Peyer's patch (tissue), 4 donors: ENCODE measurements at places on chromosomes 12 and 14.

DNA sequence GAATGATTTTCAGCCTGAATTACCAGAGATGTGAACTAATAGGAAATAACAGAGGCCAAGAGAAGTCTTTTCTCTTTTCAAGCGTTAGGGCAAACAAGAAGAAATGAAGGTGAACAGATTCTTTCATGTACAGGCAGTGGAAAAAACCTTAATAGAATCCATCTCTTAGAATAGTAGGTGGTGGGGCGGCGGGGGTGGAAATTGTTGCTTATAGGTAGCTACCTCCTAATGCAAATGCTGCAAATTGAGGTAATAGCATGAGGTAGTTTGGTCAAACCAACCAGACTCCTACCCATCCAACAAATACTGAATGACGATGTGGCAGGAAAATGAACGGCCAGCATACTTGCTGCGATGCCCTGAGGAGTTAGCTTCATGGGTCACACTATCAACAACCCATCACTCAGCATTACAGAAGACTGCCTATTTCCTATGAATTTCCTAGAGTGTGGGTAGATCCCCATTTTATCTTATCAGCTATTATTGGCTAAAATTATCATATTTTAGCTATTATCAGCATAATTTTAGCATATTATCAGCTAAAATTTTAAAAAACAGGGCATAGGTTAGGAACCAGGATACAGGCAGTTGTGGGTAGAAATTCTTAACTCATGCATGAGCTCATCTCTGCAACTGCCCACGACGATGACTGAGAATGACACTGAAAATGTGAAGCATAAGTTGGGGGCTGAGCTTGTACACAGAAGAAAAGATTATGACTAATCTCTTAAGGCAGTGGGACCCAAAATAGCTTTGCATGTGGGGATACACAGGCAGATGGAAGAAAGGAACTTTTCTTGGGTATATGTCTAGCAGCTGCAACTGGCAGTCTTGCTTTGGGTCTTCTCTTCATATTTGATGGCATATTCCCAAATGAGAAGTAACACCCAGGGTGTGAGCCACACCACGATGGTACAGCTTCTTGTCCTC lies 68.7 kb downstream of the NIN start:
- DNase-seq = no peak
- peaks cover 62% of the 10 kb centered on the region for H3K36me3 ChIP-seq
- H3K4me1 ChIP-seq = no peaks in the 10 kb centered on the region
- H3K27ac ChIP-seq = no peak overlapping the region

DNA sequence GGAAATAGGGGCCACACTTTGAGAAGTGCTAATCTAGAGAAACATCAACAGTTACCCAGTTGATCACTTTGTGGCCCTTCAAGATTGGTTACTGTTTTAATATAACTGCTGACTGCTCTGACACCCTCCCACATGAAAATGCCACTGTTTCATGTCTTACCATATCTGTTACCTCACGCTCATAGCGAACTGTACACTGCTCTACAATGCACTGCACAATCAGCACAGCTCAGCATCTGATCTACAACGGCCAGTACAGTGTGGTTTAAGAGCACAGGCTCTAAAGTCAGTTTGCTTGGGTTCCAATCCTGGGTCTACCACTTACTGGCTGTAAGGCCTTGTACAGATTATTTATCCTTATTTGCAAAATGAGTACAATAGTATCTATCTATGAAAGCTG lies 39.1 kb downstream of the SPPL3 start:
- no peaks in the 10 kb centered on the region for H3K4me1 ChIP-seq
- H3K27me3 ChIP-seq = no peaks in the 10 kb centered on the region
- H3K36me3 ChIP-seq = no peaks in the 10 kb centered on the region
- no peak overlapping the region for H3K4me3 ChIP-seq
- no peak overlapping the region for H3K27ac ChIP-seq

- no peaks in the 10 kb centered on the region for H3K4me1 ChIP-seq
- H3K27me3 ChIP-seq = no peaks in the 10 kb centered on the region
- H3K36me3 ChIP-seq = no peaks in the 10 kb centered on the region
These were observed 413 bp downstream of the LRP6 start for GRCh38 chr12:12266389-12266872.

GRCh38 chr12:52416795-52417194 lies 10.7 kb upstream of the KRT82 start:
- no peaks in the 10 kb centered on the region for H3K4me1 ChIP-seq
- H3K4me3 ChIP-seq = no peak overlapping the region
- H3K27ac ChIP-seq = no peak overlapping the region
- no peaks in the 10 kb centered on the region for H3K27me3 ChIP-seq
- H3K36me3 ChIP-seq = no peaks in the 10 kb centered on the region
- DNase-seq = no peak

DNA sequence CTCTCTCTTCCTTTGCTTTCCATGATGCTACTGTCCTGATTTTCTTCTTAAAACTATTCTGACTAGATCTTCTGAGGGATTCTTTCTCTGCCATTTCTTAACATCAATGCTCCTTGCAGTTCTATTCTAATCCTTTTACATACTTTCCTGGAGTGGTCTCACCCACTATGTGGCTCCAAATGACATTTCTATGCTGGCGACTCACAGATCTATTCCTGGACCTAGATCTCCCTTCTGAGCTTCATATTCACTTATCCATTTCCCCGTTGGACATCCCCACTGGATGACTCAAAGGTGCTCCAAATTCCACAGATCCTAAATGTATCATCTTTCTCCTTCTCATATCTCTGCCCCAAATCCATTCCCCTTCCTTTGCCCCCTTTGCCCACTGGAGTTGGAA lies 4.1 kb downstream of the TEP1 start:
- no peaks in the 10 kb centered on the region for H3K27me3 ChIP-seq
- DNase-seq = no peak
- peaks cover 43% of the 10 kb centered on the region for H3K36me3 ChIP-seq
- H3K4me3 ChIP-seq = no peak overlapping the region
- H3K27ac ChIP-seq = no peak overlapping the region
- peaks cover 4% of the 10 kb centered on the region for H3K4me1 ChIP-seq

DNA sequence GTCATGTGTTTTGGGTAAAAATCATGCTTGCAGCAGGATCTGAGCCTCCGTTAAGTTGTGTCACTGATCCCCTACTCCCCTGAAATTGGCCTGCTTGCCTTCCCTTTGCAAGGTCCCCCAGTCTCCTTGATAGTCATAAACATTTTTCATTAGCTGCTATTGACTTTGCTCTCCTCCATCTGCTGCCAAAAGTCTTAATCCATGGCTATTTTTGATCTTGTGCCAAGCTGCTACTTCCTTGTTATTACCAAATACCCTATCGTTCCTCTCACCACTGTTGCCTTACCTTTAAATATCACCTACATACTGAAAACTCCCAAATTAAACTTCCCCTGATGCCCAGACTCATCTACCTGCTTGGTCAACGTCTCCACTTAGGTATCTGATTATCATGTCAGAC lies 148.3 kb downstream of the PHLDA1 start:
- no peaks in the 10 kb centered on the region for H3K4me1 ChIP-seq
- H3K27me3 ChIP-seq = no peaks in the 10 kb centered on the region
- no peaks in the 10 kb centered on the region for H3K36me3 ChIP-seq
- H3K27ac ChIP-seq = no peak overlapping the region
- no peak for DNase-seq

DNA sequence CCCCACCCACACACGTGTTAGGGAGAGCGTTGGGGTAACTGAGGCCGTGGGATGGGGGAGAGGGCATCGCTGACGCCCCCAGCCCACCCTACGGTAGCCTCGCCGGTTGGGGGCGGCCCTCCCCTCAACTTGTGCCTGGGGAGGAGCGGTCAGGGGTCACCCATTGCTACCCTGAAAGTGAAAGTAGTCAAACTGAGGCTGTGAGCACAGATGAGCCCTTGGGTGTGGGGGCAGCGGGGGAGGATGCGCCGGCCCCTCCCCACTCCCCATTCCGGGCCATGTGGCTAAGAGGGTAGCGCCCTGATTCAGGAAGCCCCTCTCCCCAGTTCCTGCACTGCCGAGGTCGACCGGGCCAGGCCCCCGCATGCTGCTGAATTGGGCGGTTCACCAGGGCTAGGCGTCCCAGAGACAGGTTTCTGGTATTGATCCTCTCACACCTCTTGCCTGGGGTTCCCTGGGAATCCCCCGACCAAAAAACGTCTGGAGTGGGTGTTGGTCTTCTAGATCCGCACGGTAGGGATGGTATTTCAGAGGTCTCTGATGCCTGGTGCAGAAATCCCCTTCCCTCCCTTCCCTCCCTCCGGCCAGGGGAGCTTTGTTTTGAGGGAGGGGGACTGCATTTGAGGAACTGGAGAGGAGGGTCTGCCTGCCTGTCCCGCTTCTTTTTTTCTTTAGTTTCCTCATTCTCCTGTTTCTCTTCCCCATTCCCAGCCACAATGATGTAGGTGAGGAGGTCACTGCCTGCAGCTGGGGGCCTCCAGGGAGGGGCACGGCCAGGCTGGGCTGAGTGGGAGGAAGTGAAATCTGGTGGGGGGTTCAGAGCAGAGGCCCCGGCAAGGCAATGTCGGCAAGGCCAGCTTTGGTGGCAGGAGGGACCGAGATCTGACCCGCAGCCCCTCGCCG lies 1.0 kb downstream of the SH2B3 start:
- no peaks in the 10 kb centered on the region for H3K27me3 ChIP-seq
- H3K27ac ChIP-seq = peak overlapping the region; percentile 87
- no peaks in the 10 kb centered on the region for H3K36me3 ChIP-seq
- peaks cover 76% of the 10 kb centered on the region for H3K4me1 ChIP-seq
